Effector CD4-positive, alpha-beta T cell (primary cell): ENCODE measurements at places on chromosomes 1 and 21.
A peak's percentile ranks its signal among the peaks of the same experiment; 100 is the strongest.

GRCh38 chr1:97599447-97599846 lies 321.4 kb downstream of the DPYD start:
- DNase-seq = no peak

DNA sequence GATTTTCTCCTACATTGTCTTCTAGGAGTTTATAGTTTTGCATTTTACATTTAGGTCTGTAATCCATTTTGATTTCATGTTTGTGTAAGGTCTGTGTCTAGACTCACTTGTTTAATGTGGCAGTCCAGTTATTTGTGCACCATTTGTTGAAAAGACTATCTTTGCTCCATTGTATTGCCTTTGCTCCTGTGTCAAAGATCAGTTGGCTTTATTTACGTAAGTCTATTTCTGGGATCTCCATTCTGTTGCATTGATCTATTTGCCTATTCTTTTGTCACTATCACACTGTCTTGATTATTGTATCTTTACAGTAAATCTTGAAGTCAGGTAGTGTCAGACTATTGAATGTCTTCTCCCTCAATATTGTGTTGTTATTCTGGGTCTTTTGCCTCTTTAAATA lies 49.7 kb upstream of the RGS2 start:
- no peak for DNase-seq

- DNase-seq = peak; percentile 39
Measured at GRCh38 chr1:24507405-24507804, 4.8 kb downstream of the RCAN3 start.

- no peak for DNase-seq
Measured at GRCh38 chr1:201880928-201881571, 7.6 kb upstream of the SHISA4 start.

DNA sequence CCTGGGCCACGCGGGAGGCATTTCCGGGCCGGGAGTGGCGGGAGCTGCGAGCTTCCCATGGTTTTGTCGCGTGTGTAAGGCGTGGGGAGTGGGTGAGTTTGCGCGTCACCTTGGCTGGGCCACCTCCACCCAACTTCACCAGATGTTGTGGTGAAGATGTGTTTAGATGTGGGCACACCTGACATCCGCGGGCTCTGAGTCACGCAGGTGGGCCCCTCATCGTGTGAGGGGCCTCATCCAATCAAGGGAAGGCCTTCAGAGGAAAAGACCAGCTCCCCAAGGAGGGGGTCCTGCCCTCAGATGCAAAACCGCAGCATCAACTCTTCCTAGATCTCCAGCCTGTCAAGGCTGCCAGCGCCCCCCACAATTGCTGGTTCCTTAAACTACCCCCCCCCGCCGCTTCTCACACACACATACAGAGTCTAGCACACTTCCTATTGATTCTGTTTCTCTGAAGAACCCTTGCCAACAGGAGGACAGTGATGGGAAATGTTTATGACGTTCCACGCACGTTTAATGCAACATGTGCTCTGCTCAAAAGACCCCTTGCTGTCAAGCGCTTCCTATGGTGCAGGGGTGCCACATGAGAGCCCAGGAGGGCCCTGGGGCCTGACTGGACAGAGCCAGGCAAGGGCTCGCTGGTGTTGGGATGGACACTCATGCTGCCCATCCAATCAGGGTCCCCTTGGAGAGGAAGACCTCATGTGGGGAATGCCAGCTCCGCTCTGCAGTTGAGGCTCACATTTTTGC lies 11.9 kb downstream of the ACTRT2 start:
- DNase-seq = peak; percentile 13

DNA sequence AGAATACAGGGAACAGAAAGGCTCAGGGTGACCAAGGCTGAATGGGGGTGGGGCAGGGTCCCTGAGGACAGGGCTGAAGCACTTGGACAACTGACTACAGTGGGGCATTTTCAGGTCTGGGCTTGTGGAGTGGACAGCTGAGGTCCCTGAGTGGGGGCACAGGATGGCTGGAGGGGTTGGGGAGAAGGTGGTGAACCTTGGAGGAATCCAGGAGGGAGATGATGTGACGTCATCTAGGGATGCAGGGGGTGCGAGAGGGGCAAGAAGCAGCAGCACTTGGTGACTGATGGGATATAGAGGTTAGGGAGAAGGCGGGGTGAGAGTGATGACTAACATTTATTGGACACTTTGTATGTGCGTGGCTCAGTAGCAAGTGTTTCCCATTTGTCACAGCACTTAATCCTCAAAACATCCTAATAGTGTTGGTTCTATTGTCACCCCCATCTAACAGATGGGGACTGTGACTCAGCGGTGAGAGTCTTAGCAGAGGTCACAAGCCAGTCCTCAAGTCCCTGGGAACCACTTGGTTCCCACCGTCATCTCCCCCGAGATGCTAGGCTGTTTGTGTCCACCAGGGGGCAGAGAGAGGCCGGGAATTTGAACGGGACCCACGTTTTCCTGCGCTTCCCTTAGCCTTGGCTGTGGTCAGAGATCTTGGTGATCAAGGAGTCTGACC lies 27.9 kb upstream of the BMP8B start:
- peak; percentile 56 for DNase-seq
